ENCODE measurements at places on chromosomes 1 and 21.

DNA sequence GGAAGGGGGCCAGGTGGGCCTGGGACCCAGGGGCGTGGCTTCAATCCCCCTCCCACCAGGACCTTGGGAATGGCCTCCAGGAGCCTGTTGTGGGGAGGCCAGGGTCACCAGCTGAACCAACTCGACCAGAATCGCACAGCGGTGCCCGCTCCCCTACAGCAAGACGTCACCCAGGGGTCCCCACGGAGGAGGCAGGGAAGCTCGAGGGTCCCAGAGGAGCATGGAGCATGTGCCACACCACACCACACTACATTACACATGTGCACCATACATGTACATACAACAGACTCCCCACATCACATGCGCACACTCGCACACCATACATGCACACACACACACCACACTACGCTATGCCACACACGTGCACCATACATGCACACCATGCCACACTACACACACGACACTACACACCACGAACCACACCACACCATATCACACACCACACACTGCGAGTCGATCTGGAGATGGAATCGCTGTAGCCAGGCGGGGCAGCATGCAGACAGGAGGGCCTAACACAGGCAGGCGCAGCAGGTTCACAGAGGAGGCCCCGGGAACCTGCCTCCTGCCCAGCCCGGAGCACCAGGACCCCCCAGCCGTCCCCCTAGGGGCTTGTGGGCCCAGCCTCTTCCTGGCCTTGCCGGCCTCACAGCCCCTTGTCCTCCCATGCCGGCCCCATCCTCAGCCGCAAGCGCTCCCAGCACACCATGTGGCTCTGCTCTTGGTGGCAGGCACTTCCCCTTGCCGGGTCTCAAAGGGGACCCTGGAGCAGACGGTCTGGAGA lies 596 bp downstream of the ITGB2 start:
- no peak for DNase-seq

DNA sequence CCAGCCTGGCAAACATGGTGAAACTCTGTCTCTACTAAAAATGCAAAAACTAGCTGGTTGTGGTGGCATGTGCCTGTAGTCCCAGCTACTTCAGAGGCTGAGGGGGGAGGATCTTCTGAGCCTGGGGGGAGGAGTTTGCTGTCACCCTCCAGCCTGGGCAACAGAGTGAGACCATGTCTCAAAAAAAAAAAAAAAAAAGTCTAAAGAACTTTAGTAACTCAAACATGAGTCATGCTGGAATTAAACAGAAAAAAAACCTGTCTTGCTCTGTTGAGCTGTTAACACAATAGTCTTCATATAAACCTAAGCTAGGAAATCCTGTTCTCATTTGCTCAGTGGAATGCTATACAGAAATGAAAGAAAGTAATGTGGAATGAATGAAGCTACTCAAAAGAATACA lies 16.7 kb upstream of the DISP1 start:
- DNase-seq: peak; percentile 73

GRCh38 chr1:11569954-11570353 lies 84.3 kb downstream of the FBXO2 start:
- no peak for DNase-seq

DNA sequence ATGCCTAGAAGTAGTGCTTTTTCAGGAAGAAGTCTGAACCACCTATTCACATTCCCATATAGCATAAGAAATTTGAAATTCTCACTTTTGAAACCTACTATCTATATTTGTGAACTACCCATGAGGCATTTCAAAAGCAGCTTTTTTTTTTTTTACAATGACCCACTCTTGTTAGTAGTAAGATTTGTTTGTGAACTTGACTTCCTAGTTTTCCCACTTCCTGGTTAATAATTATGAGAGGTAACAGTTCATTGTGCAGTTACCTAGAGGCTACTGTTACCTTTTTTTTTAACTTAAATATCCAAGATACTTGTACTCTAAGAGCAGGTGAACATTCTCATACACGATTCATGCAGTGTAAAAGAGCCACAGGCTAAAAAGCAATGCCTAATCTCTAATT lies 371.7 kb upstream of the ADGRL2 start:
- no peak for DNase-seq

DNA sequence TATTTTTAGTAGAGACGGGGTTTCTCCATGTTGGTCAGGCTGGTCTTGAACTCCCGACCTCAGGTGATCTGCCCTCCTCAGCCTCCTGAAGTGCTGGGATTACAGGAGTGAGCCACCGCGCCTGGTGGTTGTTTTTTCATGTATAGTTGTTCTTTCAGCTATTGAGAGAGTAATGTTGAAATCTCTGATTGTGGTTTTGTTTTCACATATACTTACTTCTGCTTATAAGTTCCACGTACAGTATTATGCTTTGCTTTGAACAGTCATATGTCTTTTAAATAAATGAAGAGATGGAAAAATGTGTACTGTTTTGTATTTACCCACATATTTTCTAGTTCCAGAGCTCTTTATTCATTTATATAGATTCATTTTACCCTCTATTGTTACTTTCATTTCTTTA lies 44.5 kb downstream of the MARK1 start:
- no peak for DNase-seq

- no peak for DNase-seq
Observed at GRCh38 chr1:94602802-94603625, 61.5 kb upstream of the F3 start.

DNA sequence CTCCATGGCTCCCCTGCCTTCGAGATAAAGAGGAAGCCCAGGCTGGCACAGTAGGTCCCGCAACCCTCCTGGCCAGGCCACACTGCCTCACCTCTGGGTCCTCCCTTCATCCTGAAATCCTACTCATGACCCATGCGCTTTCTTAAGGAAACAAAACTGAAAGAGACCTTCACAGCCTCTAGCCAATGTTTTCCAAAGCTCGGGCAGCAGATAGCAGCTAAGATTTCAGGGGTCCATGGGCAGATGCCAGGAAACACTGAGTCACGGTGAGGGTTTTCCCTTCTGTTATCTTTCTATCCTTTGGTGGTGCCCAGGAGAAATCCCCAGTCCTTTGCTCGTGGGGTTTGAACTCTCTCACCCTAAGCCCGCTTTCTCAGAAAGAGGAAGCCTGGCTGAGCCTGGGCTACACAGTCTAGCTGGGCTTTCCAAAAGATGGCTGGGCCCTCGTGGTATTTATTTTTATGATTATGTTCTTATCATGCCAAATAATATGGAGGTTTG lies 26.6 kb downstream of the TTC39A start:
- peak; percentile 45 for DNase-seq

GRCh38 chr1:44616284-44616990 lies 57.8 kb downstream of the TMEM53 start:
- DNase-seq: no peak

- peak; percentile 20 for DNase-seq
Observed at GRCh38 chr1:185238447-185238846, 78.6 kb downstream of the IVNS1ABP start.

- DNase-seq: peak; percentile 57
Observed at GRCh38 chr21:46098303-46099141, 610 bp downstream of the COL6A2 start.

DNA sequence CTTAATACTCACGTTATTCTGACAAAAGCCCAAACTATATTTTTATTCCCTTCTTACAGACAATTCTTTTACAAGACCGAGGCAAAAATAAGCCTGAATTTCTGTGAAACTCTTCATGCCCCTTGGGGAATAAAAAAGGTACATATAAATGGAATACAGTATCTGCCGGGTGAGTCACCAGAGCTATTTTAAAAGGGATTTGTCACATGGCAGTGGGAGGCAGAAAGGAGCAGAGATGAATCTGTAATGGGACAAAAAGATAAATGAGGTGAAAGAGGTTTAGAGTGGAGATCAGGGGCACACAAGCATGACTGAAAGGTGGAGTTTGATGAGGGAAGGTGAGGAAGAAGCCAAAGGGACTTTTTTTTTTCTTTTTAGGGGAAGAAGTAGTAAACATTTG lies 8.8 kb downstream of the XCL1 start:
- DNase-seq: peak; percentile 67

GRCh38 chr1:17893891-17894631 lies 138.9 kb downstream of the ACTL8 start:
- peak; percentile 8 for DNase-seq
